Adrenal gland (tissue), 19 donors: ENCODE measurements at places on chromosomes 6 and 20. TPM values are rescaled to one million over a fixed set of nuclear protein-coding genes. Genes with fewer than 3 reads are reported as not detected.

DNA sequence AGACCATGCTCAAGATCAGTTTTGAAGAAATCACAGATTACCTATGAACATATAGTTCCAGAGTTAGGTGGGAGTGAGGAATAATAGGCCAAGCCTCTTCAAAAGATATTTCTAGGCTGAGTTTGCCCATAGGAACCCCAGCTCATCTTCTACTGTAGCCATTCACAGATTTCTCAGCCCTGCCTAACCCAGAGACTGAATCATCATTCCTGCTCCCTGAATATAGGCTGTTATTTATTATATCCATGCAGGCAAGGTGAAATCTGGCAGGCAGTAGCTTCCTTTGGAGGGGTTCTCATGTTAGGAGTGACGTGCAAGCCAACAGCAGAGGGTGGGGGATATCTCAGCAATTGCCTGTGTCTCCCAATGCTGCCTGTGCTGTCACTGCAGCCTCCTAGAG is 25.6 kb upstream of the ADGRF4 start:
- H3K4me1 ChIP-seq: no peaks in the 10 kb centered on the region
- no peaks in the 10 kb centered on the region for H3K36me3 ChIP-seq
- no peak overlapping the region for H3K27ac ChIP-seq
- H3K27me3 ChIP-seq: no peaks in the 10 kb centered on the region
- H3K4me3 ChIP-seq: no peak overlapping the region

The KHDC1L gene
- polyA plus RNA-seq: not detected

- H3K4me1 ChIP-seq: no peaks in the 10 kb centered on the region
- DNase-seq: no peak
- H3K4me3 ChIP-seq: no peak overlapping the region
- peaks cover 18% of the 10 kb centered on the region for H3K27me3 ChIP-seq
These were observed 113.7 kb downstream of the PHACTR3 start for GRCh38 chr20:59718071-59718470.

The ZHX3 gene
- 56.5 TPM for polyA plus RNA-seq

- no peaks in the 10 kb centered on the region for H3K36me3 ChIP-seq
- H3K4me3 ChIP-seq: no peak overlapping the region
- no peaks in the 10 kb centered on the region for H3K27me3 ChIP-seq
- H3K4me1 ChIP-seq: peaks cover 44% of the 10 kb centered on the region
These were observed 59.7 kb upstream of the SNX9 start for GRCh38 chr6:157763129-157763903.

DNA sequence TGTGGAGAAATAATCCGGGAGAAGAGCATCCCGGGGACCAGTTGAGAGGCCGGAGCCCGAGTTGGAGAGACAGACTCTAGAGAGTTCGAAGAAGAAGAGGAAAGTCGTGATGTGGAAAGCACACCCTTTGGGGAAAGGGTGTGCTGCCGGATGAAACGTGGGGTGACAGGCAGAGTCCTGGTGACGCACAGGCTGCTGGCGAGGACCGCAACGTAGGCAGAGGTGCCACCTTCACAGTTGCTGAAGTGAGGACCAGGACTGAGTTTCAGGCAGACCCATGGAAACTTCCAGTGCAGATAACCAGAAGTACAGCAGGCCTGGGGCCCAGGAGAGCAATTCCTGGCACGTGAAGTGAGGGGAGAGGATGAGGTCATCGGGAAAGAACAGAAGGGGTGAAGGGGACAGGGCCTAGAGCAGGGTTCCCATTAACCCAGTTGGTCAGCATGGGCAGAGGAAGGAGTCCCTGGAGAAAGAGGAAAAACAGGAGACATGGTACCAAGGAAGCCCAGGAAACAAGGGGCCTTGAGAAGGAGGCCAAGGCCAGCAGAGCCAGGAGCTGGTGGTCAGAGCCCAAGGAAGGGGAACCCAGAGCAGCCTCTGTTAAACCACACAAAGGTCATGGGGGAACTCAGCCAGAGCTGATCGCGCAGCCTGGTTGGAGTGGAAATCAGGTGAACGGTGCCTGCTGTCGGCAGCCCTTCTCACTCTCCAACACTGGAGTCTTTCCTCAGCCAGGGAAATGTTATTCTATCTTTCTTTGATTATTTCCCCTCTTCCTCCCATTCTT is 84.1 kb downstream of the PRND start:
- H3K4me3 ChIP-seq: no peak overlapping the region
- no peaks in the 10 kb centered on the region for H3K36me3 ChIP-seq
- H3K27ac ChIP-seq: no peak overlapping the region
- no peaks in the 10 kb centered on the region for H3K27me3 ChIP-seq
